Stimulated activated CD8-positive, alpha-beta memory T cell treated with anti-CD3 and anti-CD28 coated beads, Interleukin-4, amount 100 ng/mL, for 1 hour (primary cell): ENCODE measurements at places on chromosomes 16 and 17.

DNA sequence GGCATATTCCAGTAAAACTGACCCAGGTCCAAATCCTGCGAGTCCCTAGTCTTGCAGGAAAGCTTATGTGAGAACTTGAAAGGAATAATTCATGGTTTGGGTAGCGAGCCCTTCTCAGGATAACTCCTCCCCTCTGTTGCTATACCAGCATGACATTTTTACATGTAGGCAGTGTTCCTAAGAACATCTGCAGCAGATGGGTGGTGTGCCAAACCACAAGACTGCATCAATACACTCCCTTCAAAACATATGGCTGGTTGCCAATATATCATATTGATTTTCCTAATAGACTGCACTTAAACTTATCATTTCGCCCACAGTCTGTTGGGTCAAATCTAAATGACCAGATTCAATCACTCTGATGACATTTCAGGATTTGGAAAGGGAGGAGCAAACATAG, 19.9 kb downstream of the PSME3IP1 start:
- DNase-seq, result no peak

GRCh38 chr17:80105762-80106161, 4.4 kb downstream of the GAA start:
- DNase-seq, result no peak

- no peak for DNase-seq
Measured at GRCh38 chr16:71341881-71342280, 16.6 kb upstream of the CALB2 start.

- DNase-seq, result no peak
Measured at GRCh38 chr17:80647746-80648145, 103.1 kb downstream of the RPTOR start.

GRCh38 chr16:66673691-66674090, 22.9 kb downstream of the CMTM4 start:
- DNase-seq, result no peak

- no peak for DNase-seq
Measured at GRCh38 chr17:14432079-14432478, 131.2 kb downstream of the HS3ST3B1 start.

DNA sequence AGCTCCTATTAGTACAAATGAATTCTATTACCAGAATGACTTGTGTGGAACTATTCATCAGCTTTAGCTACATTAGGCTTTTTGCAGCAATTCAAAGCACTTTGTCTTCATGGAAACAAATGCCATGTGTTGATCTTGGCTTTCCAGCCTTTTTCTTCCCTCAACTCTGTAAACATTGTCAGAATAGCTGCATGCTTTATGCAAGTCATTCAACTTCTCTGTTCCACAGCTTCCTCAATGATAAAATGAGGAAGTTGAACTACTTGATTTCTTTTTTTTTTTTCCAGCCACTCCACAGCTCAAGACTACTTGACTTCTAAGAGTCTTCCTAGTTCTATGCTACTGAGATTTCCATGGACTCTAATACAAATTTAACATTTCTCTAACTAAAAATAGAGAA, 41.1 kb downstream of the KIAA0753 start:
- no peak for DNase-seq

DNA sequence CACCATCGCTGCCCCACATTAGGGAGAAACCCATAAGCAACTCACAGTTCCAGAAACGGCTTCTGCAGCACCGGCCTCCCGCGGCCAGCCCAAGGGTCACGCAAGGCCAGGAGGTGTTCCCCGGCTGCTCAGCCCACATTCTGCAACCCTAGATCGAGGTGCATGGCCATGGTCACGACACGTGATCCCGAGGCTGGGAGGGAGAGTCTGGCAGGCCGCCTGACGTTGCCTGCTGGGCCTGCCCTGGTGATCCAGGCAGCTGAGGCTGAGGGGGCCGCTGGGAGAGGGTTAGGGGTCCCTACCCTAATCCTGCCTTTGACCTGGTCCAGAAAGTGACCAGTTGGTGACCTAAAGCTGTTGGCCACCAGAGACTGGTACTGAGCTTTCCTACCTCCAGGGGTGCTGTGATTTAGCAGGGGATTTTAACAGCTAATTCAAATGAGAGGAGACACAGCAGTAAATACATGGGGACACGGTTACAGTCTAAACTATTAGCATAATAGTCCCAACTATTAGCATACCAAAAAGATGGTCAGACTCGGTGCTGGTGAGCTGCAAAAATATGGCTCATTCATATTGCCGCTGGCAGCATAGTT, 97.4 kb upstream of the CIBAR2 start:
- no peak for DNase-seq

- DNase-seq, result no peak
Measured at GRCh38 chr17:34283571-34283970, 2.0 kb upstream of the CCL11 start.

DNA sequence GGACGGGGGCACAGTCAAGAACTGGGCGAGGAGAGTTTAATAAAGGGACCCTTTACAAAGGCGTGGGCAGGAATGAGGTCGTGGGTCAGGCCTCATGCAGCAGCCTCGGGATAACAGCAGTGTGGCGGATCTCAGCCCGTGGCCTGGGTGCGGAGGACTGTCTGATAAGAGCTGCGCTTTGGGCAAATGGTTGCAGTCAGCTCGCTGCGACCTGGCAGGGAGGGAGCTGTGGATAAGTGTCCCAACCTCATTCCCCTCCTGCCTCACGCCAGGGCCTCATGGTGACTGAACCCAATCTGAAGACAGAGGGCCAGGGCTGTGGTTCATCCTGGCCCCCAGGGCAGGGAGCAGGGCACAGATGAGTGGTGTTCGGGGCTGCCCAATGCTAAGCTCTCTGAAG, 13.6 kb downstream of the SMTNL2 start:
- DNase-seq, result no peak

- no peak for DNase-seq
Measured at GRCh38 chr17:67992548-67993152, 3.6 kb downstream of the C17orf58 start.

GRCh38 chr16:82400046-82400445, 226.7 kb upstream of the CDH13 start:
- no peak for DNase-seq

DNA sequence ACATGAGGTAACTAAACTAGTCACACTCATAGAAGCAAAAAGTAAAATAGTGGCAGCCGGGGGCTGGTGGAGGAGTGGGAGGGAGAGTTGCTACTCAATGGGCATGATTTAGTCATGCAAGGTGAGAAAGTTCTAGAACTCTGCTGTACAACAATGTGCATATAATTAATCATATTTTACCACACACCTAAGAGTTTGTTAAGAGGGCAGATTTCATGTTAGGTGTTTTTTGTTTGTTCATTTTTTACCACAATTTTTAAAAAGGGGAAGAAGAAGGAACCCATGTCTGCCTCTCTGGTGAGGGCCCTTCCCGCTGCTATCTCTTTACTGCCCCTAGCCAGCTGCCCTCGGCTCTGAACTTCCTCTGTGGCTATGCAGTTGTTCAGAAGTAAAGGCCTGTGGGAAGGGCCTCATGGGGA, 11.2 kb downstream of the CD300LB start:
- DNase-seq, result no peak

DNA sequence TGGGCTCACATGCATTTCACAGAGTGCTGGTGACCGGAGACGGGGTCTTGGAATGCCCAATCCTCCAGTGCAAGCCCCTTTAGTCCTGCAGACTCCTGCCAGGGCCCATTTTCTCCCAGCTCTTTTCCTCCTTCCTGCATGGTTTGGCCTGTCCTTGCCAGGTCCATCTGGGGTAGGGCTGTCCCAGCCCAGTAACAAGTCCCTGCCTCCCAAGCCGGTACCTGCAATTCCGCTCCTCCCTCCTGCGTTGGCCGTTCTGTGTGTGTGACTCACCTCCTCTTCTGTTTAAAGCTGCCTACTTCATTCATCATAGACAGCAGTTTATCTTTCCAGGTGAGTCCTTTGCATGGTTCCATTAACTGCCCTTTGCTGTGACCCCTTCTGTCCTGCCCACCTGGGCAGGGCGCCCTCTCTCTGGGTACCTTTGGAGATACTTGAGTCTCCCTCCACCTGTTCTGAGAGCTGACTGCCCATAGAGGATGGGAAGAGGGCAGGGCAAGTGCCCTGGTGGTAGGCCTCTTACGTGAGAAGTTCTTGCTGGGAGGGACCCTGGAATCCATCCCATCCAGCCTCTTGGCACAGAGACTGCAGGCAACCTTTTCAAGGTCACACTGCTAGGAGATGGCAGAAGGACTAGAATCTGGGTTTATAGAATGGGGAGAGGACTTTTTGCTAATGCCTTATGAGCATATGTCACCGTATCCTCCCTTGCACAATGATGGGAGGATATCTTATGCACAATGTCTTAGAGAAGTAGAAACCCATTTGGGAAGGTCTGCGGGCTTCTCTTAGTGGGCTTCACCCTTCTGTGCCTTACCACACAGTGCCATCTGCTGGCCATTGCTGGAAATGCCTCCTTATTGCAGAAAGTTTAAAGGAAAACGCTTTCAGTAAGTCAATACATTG, 29.7 kb upstream of the LGALS9 start:
- DNase-seq, result peak; percentile 66

DNA sequence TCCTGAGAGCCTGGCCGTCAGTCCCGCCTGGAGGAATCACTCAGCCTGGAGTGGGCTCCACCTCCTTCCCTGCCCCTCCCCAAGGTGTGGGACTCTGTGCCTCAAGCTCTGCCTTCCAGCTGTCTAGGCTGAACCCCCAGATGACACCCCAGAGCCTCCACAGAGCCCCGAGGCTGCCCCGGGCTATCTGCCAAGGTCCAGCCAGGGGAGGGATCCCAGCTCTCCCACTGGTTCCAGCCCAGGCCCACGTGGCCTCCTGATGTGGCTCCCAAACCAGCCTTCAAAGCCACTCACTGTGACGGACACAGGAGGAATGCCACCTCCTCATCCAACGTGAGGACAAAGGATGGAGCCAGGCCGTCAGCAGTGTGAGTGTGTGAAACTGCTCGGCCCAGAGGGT, 45.6 kb upstream of the ENPP7 start:
- DNase-seq, result no peak

DNA sequence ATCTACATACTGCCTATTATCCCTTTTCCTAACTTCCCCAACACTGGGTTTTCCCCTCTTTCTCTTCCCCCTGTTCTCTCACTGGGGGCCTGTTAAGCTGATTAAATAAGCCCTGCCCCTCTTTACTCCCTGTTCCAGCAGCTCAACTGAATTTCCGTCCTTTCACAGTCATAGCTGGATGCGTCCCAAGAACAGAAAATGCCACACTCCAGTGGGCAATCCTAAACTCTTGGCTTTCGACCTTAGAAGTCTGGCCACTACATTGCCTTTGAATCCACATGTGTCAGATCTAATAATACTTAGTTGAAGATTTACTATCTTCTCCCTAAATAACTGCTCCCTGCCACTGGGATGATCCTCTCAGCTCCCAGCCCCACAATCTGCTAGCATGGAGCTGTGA, 34.5 kb downstream of the KCNJ16 start:
- no peak for DNase-seq

DNA sequence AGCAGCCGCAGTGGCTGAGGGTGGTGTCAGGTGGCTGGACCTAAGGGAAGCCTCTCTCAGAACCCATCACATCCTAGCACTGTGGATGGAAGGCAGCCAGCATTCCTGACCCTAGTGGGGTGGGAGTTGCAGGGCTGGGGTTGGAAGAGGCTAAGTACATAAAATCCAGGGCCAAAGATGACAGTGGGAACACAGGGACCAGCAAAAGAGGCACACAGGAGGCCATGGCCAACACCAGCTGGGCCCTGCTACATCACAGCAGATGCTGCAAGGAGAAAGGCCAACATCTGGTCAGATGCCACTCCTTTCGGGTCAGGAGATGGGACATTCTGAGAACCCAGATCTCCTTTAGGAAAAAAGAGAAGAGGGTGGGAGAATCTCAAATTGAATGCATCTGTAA, 415.4 kb downstream of the SLC39A11 start:
- DNase-seq, result no peak

DNA sequence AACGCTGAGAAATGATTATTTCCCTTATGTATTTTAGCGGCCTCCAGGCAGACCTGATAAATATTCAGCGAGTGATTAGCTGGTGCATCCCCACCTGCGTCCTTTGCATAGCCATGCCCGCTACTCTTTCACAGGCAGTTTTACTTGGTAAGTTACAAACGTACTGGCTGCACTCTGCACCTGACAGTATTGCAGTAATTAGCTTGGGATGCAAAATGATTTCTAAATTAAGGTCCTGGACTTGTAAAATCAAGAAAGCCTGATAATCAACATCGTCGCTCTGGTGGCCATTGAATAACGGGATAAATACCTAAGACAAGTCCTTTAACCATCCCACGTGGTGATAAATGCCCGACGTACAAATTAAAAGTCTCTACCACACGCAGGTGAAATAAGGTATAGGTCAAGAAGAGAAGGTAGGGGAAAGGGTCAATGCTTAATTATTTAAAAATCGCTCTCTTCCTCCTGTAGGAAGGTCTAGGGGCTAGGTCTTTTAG, 998 bp upstream of the PRKCA start:
- DNase-seq, result no peak

DNA sequence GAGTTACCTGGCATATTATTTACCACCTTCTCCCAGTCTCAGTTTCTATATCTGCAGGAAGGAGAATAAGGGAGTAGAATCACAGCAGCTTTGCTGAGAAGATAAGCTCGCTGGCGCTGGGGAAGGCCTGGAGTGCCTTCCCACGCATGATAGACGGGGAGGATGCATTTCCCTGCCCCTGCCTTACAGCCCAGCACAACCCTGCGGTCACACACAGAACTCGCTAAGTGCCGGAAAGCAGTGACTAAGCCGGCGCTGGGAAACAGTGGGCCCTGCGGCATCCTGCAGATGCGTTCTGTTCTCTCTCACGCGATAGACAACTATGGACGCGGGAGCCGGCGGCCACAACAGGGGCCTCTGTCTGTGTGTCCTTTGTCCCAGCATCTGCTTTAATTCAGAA, 4.8 kb downstream of the CA5A start:
- DNase-seq, result no peak

- no peak for DNase-seq
Measured at GRCh38 chr17:36833279-36833678, 104.0 kb upstream of the LHX1 start.

DNA sequence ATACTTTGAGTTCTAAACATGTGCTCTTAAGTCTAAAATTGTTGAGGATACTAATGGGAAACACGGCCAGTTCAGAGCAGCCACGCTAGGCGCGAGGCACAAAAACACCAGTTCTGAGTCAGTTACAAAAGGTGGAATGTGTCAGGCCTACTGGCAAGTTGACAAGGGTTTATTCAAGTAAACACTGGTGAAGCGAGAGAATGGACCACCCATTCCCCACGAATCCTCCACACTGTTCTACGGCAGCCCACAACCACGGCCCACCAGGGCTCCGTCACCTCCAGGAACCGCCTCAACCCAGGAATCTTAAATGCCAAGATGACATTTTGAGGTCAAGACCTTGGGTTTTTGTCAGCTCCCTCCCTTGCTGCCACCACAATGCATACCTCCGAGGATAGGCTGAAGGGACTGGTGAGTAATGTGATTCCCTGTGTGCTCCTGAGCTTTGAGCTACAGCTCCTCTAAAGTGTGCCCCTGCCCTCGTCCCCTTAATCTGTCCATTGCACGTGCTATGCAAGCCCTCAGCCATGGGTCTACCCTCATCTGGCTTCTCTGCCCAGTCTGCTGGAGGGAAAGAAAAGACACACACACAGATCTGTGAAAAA, 28.5 kb upstream of the TRAP1 start:
- no peak for DNase-seq
